Stomach (tissue), 19 donors: ENCODE measurements at places on chromosomes 3 and 15. TPM values are rescaled to one million over a fixed set of nuclear protein-coding genes. Genes with fewer than 3 reads are reported as not detected.

The GBE1 gene
- 8.7 TPM for total RNA-seq

GRCh38 chr3:172466553-172467130, 18.4 kb upstream of the GHSR start:
- H3K27me3 ChIP-seq, result no peaks in the 10 kb centered on the region
- no peak for DNase-seq
- no peaks in the 10 kb centered on the region for H3K4me1 ChIP-seq
- no peak overlapping the region for H3K4me3 ChIP-seq
- H3K27ac ChIP-seq, result no peak overlapping the region

DNA sequence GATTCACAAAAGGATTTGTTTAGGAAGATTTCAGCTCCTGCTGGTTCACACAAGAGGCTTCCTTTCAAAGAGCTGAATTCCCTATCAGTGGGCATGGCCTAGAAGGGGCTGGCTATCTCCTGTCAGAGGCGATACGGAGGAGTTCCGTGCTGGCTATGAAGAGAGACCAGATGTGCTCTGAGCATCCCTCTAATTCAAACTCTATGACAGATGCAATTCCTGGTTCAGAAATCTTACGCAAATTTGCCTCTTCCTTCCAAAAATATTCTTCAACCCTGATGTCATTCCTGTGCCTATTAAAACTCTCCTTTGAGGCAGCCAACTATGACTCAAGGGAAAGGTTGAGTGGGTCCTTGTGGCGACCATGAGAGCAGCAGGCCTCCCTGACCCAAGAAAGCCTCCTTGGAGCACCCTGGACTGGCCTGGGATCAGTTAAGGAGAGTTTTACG, 139.3 kb upstream of the HES1 start:
- H3K36me3 ChIP-seq, result no peaks in the 10 kb centered on the region
- no peak overlapping the region for H3K4me3 ChIP-seq
- no peak overlapping the region for H3K27ac ChIP-seq

GRCh38 chr3:10774825-10775224, 41.2 kb upstream of the SLC6A11 start:
- no peaks in the 10 kb centered on the region for H3K36me3 ChIP-seq
- DNase-seq, result no peak
- no peak overlapping the region for H3K4me3 ChIP-seq
- no peaks in the 10 kb centered on the region for H3K4me1 ChIP-seq
- H3K27me3 ChIP-seq, result peaks cover 18% of the 10 kb centered on the region

DNA sequence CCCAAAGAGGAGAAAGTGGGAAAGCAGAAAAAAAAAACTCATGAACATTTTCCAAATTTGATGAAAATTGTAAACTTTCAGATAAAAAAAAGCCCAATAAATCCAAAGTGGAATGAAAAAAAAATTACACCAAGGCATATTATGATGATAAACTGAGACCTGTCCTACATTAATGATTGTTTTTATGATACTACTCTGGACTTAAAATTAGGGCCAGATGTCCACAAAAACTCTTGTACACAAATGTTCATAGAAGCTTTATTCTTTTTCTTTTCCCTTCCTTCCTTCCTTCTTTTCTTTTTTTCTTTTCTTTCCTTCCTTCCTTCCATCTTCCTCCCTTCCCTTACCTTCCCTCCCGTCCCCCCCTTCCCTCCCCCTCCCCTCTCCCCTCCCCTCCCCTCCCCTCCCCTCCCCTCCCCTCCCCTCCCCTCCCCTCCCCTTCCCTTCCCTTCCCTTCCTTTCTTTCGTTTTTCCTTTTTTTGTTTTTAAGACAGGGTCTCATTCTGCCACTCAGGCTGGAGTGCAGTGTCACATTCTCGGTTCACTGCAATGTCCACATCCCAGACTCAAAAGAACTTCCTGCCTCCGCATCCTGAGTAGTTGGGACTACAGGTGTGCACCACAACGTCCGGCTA, 243.9 kb downstream of the MEIS2 start:
- no peaks in the 10 kb centered on the region for H3K4me1 ChIP-seq
- no peaks in the 10 kb centered on the region for H3K36me3 ChIP-seq
- no peaks in the 10 kb centered on the region for H3K27me3 ChIP-seq
- no peak for DNase-seq
- H3K27ac ChIP-seq, result no peak overlapping the region
- H3K4me3 ChIP-seq, result no peak overlapping the region

DNA sequence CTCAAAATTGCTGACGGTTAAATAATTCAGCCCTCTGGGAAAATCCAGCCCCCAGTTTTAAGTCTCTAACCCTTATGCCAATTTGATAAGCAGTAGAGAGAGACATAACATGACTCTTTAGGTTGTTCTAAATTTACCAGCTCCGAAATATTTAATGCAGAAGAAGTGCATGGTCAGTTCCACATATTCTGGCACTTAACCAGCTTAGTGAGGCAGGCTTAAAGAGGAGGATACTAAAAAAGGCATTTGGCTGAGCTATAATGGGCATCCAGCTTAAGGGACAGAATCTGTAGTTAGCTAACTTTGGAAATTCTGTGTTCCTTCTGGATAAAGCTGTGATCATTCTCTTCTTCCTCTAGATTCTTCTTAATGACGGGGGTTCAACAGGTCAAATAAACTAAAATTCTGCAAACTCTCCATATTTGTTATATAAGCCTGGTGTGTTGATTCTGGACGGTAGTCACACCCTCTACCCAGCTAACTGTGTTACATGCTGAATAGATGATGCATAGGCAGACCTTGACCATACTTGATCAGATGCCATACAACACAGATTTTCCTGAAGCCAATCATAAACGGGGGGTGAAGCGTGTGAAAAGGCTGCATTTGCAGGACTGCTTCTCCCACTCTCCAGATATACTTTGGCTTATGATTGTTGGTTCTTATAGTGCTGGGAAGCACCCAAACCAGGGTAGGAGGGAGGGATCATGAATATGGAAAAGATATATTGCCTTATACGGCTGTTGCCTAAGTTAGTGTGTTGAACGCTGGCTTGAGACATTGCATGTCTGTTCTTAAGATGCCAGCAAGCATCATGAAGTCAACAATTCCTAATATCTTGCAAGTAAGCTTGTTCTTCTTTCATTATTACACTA, 118.4 kb downstream of the FGF12 start:
- H3K36me3 ChIP-seq, result no peaks in the 10 kb centered on the region
- H3K4me1 ChIP-seq, result no peaks in the 10 kb centered on the region
- no peak overlapping the region for H3K27ac ChIP-seq
- H3K4me3 ChIP-seq, result no peak overlapping the region
- H3K27me3 ChIP-seq, result no peaks in the 10 kb centered on the region
- DNase-seq, result no peak

The ZDHHC23 gene
- 23.8 TPM for total RNA-seq

DNA sequence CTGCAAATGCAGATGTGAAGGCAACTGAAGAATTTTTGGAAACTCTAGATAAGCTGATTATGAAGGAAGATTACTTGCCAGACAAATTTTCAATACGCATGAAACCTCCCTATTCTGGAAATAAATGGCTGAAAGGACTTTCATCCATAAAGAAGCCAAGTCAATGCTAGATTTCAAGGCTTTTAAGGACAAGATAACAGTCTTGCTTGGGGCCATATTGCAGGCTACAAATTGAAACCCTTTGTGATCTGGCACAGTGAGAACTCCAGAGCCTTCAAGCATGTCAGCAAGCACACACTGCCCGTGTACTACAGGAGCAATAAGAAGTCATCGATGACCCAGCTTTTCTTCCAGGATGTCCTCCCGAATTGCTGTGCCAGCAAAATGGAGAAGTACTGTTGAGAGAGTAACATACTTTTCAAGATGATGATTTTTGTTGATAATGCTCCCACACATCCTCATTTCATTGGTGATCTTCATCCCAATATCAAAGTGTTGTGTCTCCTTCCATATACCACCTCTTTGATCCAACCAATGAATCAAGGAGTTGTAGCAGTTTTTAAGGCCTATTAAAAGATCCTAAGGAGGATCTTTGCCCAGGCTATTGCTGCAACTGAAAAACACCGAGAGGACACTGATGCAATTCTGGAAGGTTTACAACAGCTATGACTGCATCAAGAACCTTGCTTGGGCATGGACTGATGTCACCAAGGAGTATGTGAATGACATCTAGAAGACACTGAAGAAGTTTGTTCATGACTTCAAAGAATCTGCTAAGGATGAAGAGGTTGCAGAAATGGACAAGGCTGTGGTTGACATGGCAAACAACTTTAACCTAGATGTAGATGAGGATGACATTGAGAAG, 20.3 kb downstream of the CALML4 start:
- no peaks in the 10 kb centered on the region for H3K27me3 ChIP-seq
- H3K4me1 ChIP-seq, result peaks cover 9% of the 10 kb centered on the region
- no peak for DNase-seq
- H3K27ac ChIP-seq, result no peak overlapping the region
- peaks cover 91% of the 10 kb centered on the region for H3K36me3 ChIP-seq

DNA sequence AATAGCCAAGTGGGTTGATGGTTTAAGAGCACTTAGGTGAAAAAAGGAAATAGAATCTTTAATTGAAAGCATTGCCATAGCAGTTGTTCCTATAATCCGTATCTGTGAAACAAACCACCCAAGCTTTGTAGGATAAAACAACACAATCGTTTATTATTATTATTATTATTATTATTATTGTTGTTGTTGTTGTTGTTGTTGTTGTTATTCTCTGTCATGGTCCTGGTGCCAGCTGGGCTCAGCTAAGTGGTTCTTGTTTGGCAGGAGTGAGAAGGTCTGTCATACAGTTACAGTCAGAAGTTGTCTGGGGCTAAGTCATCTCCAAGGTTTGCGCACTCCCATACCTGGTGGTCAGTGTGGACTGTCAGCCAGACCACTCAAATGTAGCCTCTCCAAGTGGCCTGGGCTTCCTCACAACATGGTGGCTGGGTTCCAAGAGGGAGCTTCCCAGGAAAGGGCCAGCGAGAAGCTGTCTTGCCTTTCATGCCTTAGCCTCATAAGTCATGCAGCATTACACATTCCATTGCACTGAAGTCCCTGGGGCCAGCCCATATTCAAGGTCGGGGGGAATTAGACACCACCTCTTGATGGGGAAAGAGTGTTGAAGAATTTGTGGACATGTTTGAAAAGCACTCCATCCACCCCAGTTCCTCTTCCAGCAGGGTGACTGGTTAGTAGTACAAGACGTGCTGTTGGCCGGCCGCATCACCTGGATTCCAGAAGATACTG, 54.3 kb upstream of the FGD5 start:
- H3K4me1 ChIP-seq, result no peaks in the 10 kb centered on the region
- no peak for DNase-seq
- H3K27me3 ChIP-seq, result no peaks in the 10 kb centered on the region

The EBLN2 gene
- 24.0 TPM for total RNA-seq
